ENCODE measurements at places on chromosomes 7 and 10. TPM values are rescaled to one million over a fixed set of nuclear protein-coding genes. Genes with fewer than 3 reads are reported as not detected.

GRCh38 chr10:92757066-92757710, 67.4 kb downstream of the HHEX start:
- no peak overlapping the region for H3K4me3 ChIP-seq
- no peak overlapping the region for H3K27ac ChIP-seq
- H3K36me3 ChIP-seq = no peaks in the 10 kb centered on the region
- no peaks in the 10 kb centered on the region for H3K4me1 ChIP-seq
- peak; percentile 65 for DNase-seq

TMEM139 gene
- total RNA-seq = 36.7 TPM

GRCh38 chr7:8500286-8500685, 66.9 kb downstream of the NXPH1 start:
- no peak overlapping the region for H3K27ac ChIP-seq
- H3K36me3 ChIP-seq = no peaks in the 10 kb centered on the region
- no peaks in the 10 kb centered on the region for H3K27me3 ChIP-seq
- no peak overlapping the region for H3K4me3 ChIP-seq

GRCh38 chr10:69460576-69461242, 9.4 kb downstream of the TSPAN15 start:
- peaks cover 36% of the 10 kb centered on the region for H3K4me1 ChIP-seq
- H3K4me3 ChIP-seq = no peak overlapping the region
- DNase-seq = no peak

GRCh38 chr7:98462911-98463633, 62.2 kb upstream of the BAIAP2L1 start:
- no peak overlapping the region for H3K27ac ChIP-seq
- DNase-seq = no peak
- H3K4me1 ChIP-seq = no peaks in the 10 kb centered on the region
- no peaks in the 10 kb centered on the region for H3K36me3 ChIP-seq

DNA sequence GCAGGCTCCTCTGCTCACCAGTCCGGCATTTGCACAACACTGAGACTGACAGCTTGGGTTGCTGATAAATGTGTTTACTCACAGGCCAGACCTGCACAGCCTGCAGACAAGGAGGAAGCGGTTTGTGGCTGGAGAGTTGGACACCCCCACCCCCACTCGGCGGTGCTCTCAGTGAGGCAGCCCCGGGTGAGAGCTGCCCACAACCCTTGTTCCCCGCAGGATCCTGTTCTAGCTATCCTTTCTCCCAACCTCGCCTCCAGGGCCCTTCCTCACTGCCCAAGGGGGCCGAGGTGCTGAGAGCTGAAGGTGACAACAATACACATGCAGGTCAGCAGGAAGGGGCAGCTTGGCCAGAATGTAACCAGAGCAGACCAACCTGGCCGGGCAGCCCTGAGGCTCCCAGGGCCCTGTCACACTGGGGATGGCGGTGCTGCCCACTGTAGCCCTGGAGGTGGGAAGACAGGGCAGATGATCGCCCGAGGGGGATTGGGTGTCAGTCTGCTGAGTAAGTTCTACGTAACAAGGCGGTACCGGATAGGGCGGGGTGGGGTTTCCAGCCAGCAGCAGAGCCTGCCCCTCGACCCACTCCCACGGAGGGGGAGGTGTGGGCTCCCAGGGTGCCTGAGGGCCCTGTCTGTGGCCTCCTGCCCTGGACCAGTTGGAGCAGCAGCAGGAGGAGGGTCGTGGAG, 2.1 kb upstream of the ADAM8 start:
- no peaks in the 10 kb centered on the region for H3K27me3 ChIP-seq
- peak overlapping the region; percentile 41 for H3K27ac ChIP-seq
- H3K36me3 ChIP-seq = peaks cover 26% of the 10 kb centered on the region
- H3K4me3 ChIP-seq = no peak overlapping the region
- no peaks in the 10 kb centered on the region for H3K4me1 ChIP-seq

GRCh38 chr7:111485701-111486380, 76.5 kb downstream of the IMMP2L start:
- no peaks in the 10 kb centered on the region for H3K4me1 ChIP-seq
- H3K27ac ChIP-seq = no peak overlapping the region
- H3K36me3 ChIP-seq = no peaks in the 10 kb centered on the region
- H3K4me3 ChIP-seq = no peak overlapping the region
